ENCODE measurements at places on chromosomes 6 and 20.

DNA sequence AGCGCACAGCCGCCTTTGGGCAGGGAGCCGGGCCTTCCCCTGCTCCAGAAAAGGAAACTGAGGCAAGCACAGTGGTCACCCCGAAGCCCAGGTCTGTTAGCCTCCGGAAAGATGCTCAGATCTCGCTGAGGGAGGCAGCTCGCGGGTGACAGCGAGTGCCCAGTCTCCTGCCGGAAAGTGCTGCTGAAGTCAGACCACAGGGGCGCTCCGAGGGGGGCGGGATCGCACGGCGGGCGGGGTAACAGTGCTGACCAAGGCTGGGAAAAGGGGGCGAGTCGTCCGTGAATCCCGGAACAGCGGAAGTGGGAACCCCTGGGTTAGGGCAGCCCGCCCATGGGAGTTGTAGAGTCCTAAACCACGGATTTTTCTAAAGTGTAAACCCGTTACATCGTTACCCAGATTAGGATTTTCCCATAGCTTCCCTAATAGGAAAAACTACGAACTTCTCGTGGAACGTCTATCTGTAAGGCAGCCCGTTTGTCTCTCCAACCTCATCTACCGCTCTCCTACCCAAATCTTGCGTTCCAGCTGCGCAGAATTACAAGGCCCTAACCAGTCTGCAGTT lies 504 bp downstream of the VPS16 start:
- no peak for DNase-seq

- no peak for DNase-seq
Measured at GRCh38 chr6:54194067-54194466, 82.8 kb downstream of the MLIP start.

DNA sequence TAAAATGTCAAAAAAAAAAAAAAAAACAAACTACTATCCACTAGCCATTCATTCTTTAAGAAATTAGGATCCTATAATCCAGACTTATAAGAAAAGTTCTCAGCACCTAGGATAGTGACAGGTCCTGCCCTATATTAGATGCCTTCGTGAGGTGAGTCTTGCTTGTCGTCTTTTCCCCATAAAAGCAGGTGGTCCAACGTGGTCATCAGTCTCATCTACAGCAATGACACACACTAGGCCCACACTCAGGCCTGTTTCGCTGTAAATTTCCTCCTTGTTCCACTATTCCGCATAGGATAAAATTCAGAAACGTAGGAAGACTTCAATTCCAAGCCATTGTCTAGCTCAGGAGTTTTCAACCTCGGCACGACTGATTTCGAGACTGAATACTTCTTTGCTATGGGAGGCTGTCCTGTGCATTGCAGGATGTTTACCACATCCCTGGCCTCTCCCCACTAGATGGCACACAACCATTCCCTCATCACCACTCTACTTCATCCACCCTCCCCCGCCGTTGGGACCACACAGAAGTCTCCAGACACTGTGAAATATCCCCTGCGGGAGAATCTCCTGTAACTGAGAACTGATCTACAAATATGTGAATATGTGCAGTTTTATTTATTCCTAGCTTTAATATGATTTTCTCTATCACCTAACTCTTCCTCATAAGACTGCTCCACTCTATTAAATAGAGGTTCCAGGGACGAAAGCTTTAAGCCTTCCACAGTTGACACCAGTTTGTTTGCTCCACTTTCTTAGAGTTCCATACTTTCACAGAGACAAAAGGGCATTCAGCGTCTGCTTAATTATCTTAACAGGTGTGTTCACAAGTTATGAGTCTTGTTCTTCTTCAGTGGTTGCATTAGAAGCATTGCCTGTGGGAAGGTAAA lies 346.3 kb downstream of the BMP2 start:
- peak; percentile 20 for DNase-seq

DNA sequence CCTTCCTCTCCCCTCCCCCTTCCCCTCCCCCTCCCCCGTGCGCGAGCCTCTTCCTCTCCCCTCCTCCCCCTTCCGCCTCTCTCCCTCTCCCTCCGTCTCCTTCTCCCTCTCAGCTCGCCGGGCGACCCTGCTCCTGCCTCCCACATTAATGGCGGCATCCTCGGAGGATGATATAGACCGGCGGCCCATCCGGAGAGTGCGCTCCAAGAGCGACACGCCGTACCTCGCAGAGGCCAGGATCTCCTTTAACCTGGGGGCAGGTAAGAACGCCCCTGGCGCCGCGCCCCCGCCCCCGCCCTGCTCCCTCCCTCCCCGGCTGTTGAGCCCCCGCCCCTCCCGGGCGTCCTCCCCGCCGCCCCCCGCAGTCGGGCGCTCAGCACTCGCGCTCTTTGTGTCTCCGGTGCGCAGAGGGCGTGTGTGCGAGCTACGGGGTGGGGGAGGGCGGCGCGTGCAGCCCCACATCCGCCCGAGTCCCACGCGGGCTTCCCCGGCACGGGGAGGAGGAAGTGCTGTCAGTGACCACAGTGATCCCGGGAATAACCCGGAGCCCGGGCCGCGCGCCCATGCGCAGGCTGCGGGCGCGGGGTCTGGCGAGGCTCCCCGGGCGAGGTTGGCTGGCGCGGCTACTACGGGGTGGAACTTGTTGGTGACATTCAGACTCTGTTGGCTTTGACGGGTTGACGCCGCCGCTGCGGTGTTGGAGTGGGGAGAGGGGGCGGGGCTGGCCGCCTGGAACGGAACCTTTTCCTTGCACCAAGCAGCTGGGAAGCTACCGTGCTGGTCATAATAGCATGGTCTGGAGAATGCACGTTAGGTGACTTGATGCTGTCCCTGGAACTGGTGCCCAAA lies 33.2 kb downstream of the PHACTR1 start:
- DNase-seq = no peak

DNA sequence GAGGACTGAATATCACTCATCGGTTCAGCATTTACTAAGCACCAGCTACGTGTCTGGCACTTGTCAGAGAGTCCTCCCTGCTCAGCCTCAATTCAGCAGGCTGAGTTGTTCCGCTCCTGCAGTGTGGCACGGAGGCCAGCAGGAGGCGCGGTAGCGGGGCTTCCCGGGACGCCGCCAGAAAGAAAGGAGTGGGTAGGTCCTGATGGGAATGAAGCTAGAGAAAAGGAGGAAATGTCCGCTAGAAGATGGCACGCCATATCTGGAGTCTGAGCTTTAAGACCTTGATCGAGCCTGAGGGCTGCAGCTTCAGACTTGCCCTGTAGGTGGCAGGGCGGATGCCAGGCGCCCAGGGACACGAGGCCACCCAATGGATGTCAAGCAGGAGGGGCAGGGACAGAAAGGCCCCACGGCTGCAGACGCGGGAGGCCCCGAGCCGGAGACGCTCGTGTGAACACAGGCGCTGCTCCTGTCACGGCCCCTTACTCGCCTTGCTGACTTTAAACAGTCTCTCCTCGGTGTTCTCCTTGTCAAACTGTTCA lies 18.7 kb downstream of the SERPINB6 start:
- peak; percentile 42 for DNase-seq

- no peak for DNase-seq
Measured at GRCh38 chr20:17871886-17872285, 96.7 kb downstream of the SNX5 start.

DNA sequence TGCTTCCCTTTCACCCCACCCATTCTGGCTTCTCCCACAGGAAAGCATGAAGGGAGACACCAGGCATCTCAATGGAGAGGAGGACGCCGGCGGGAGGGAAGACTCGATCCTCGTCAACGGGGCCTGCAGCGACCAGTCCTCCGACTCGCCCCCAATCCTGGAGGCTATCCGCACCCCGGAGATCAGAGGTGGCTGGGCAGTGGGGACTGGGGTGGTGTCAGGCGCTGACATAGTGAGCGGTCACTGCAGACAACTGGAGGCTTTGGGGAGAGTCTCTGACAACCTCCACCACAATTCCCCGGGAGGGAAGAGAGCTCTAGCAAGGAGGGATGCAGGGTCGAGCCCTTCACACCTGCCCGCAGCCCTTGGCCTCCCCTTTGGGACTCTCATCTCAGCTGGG lies 18.1 kb downstream of the DNMT3B start:
- DNase-seq = no peak

DNA sequence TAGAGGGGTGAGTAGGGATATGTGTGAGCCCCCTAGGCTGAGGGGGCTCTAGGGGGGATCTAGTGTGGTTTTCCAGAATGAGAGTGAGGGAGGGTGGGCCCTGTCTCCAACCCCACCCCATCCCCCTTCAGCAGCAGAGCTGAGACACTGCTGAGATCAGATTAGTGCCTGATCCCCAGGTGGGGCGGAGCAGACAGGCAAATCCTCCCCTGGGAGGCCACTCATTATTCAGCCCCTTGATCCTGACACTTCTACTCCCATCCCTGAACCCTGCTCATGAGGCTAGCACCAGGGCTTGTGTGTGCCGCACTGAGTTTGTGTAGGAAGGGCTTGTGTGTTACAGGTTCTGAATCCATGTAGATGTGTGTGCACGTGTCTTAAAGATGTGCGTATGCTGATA lies 42.5 kb downstream of the SPDEF start:
- DNase-seq = no peak

GRCh38 chr20:54658525-54658924 lies 183.1 kb downstream of the DOK5 start:
- DNase-seq = no peak

DNA sequence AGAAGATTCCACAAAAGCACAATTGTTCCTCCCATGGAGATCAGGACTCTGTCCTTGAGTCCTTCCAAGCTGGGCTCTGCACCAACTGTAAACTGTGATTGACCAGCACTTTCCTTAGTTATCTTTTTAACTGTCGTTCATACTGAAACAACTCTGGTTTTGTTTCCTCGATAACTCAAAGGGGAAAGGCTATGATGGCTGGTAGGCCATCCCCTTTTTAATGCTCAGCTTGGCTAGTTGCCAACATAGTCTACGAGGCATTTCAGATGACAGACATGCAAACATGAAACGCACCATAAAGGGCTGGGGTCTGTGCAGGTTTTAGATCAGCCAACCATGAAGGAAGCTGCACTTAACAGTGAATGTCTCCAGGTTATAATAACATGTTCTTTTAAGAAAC lies 497.1 kb upstream of the ARID1B start:
- no peak for DNase-seq

- no peak for DNase-seq
Measured at GRCh38 chr6:168208854-168209253, 110.7 kb downstream of the DACT2 start.

- DNase-seq = no peak
Measured at GRCh38 chr6:129701721-129702455, 8.1 kb downstream of the ARHGAP18 start.

- no peak for DNase-seq
Measured at GRCh38 chr6:162706232-162706631, 21.3 kb downstream of the PRKN start.

DNA sequence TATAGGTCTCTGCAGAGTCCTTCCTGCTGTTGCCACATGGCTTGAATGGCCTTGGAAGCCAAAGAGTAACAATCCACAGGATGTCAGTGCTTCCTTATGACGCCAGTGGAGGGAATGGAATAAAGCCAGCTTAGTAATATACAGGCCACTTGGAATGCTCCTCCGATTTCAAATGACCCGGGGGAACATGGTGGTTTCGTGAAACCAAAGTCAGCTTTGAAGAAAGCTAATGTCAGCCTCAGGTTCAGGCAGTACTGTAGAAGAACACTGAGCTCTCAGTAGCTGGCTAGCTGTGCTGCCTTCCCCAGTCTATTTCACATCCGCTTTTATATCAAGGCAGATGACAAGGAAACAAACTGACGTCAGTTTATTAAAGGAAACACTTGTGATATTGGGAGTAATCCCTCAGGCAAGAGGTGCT lies 189.1 kb downstream of the DTNBP1 start:
- no peak for DNase-seq

DNA sequence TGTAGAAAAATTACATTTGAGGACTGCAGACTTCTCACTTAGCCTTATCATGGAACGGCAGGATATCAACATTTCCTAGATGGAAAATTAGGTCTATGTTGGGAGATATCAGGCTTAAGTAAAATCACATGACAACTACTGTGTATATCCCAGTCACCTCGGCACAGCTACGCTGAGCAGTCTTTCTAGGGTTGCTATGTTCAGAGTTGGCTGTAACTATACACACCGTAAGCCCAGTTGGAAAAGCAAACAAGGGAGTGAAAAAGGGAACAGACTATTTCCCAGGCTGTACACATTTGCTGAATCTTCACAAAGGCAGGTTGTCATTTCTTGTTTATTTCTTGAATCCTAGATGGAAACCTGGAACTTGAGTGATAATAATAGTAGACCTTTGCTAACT lies 80.7 kb upstream of the PTPRK start:
- no peak for DNase-seq

GRCh38 chr6:67889682-67889995 lies 745.4 kb upstream of the ADGRB3 start:
- no peak for DNase-seq

- DNase-seq = no peak
Measured at GRCh38 chr6:42350911-42351310, 100.8 kb downstream of the TRERF1 start.

- DNase-seq = no peak
Measured at GRCh38 chr6:44697327-44697726, 309.8 kb downstream of the CDC5L start.

GRCh38 chr6:99521633-99522151 lies 6.5 kb upstream of the USP45 start:
- no peak for DNase-seq

- no peak for DNase-seq
Measured at GRCh38 chr6:128073389-128073788, 172.5 kb upstream of the THEMIS start.

DNA sequence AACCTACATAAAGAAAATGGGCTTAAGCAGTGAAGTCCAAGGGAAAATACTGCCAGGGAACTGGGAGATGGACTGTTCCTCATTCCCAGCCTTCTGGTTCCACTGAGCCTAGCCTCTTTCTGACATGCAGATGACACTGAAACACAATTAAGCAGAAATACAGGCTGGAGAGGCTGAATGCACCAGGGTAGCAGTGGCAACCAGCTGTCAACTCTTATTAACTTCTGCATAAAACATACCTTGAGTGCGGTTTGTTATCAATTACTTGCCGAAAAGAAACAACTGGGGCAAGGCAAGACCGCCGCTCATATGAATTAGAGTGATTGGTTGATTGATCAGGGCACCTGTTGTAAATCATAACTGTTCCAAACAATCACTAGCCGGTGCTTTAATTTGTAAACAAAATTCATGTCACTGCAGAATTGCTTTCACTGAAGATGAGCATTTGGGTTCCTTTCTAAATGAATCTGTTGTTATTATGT lies 16.3 kb downstream of the TFAP2B start:
- DNase-seq = no peak

Measured in mesothelial cell of epicardium (in vitro differentiated cells).